Right renal pelvis (tissue), 4 donors: ENCODE measurements at places on chromosomes 16 and 17. TPM values are rescaled to one million over a fixed set of nuclear protein-coding genes. Genes with fewer than 3 reads are reported as not detected.

DNA sequence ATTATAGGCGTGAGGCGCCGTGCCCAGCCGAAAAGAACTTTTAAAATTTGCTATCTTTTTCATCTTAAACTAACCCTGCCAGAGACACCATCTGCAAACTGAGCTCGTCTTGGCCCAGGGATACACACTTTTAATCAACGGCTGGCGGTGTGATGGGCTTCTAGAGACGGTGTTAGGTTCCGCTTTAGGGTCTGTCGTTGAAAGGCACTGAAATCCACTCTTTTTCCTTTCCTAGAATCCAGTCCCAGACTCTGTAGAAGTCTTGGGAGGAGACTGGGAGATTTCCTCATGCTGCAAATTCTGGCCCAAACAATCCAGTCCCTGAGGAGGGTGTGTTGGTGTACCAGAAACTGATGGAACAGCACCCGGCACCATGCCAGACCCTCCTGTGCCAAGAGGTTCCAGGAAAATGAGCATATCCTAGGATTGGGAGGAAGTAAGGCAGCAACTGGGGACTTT lies 52.0 kb upstream of the TEX2 start:
- DNase-seq, result no peak

DNA sequence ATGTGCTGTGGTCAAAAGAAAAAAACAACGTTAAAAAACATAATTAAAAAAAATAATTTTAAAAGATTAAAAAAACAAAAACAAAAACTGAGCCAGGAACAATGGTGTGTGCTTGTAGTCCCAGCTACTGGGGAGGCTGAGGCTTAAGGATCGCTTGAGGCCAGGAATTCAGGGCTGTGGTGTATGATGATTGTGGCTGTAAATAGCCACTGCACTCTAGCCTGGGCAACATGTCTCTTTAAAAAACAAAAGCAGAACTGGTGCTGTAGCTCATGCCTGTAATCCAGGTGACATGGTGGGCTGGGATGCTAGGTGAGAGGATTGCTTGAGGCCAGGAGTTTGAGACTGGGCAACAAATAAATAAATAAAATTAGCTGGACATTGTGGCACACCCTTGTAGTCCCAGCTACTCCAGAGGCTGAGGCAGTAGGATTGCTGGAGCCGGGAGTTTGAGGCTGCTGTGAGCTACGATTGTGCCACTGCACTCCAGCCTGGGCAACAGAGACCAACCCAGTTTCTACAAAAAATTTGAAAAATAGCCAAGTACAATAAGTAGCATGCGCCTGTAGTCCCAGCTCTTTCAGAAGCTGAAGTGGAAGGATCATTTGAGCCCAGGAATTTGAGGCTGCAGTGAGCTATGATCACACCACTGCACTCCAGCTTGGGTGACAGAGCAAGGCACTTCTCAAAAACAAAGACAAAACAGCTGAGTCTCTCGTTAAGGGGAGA lies 43.6 kb downstream of the NFATC3 start:
- DNase-seq, result no peak

- DNase-seq, result no peak
Measured at GRCh38 chr17:40348562-40349476, 15.7 kb downstream of the GJD3 start.

GRCh38 chr16:84635702-84636101 lies 12.6 kb upstream of the KLHL36 start:
- no peak for DNase-seq

- no peak for DNase-seq
Measured at GRCh38 chr17:4959261-4959965, 8.2 kb downstream of the SPAG7 start.

The ORMDL3 gene
- polyA plus RNA-seq, result 92.5 TPM
